ENCODE measurements at places on chromosomes 5 and 9.
A peak's percentile ranks its signal among the peaks of the same experiment; 100 is the strongest.

DNA sequence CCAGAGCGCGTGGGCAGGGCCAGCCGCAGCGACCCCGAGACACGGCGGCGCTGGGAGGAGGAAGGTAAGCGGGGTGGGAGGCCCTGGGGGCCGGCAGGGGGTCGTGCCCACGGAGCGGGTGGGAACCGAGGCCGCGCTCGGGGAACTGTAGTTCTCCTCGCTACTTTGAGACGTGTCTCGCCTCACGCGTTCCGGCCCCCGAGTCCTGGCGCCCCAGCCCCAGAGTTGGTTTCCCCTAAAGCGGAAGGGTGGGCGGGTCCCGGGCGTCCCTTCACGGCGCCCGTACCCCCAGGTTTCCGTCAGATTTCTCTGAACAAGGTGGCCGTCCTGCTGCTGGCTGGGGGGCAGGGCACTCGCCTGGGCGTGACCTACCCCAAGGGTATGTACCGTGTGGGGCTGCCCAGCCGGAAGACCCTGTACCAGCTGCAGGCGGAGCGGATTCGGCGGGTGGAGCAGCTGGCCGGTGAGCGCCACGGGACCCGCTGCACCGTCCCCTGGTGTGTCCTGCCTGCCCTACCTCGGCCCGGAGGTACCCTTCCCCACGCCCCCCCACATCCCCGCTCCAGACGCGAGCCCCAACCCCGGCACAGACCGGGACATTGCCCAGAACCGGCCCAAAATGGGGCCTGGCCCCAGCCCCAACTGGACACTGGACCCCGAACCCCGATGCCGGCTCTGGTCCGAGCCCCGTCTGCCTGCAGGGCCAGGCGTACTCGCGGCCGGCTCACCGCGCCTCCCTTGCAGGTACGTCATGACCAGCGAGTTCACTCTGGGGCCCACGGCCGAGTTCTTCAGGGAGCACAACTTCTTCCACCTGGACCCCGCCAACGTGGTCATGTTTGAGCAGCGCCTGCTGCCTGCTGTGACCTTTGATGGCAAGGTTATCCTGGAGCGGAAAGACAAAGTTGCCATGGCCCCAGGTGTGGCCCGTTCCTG, 709 bp downstream of the UAP1L1 start:
- no peak for DNase-seq

GRCh38 chr5:96125231-96125891, 163.7 kb upstream of the ELL2 start:
- DNase-seq: peak; percentile 24

- no peak for DNase-seq
Measured at GRCh38 chr9:117268847-117269446, 145.9 kb downstream of the ASTN2 start.

DNA sequence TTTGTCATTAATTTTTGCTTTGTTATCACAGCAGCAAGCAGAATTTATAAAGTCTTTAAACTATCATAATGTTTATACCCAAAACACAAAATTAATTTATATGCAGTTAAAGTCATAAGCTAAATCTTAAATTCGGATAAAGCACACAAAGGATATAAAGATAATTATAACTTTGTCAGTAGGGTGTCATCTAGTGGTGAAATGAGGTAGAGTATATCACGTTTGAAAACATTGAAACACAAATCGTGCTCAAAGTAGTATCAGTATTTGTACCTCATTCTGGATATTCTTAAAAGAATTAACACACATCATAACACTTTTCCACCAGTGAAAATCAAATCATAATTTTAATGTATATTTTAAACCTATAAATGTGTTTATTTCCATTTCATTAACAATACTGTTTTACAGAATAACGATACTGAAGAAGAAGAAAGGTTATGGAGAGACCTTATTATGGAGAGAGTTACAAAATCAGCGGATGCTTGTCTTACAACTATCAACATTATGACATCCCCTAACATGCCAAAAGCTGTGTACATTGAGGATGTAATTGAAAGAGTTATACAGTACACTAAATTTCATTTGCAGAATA, 129.5 kb downstream of the NIPBL start:
- DNase-seq: peak; percentile 35

GRCh38 chr5:151556806-151557205, 34.3 kb downstream of the FAT2 start:
- no peak for DNase-seq

DNA sequence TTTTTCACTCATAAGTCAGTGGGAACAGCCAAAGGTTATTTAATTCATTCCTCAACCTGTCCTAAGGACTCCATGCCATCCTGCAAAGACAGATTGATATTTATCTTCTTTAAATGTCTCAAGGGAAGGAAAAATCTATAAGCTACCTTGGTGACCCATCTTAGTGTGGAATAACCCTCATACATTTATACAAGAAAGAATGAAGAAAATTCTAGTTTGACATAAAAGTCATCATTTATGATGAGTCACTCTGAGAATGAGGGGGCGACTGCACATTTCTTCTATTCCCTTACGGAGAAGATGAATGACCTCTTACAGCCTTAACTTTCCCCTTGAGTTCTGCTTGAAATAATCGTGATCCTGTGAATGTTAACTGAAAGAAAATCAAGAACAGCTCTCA, 26.8 kb upstream of the NUDT12 start:
- DNase-seq: peak; percentile 15

- no peak for DNase-seq
Measured at GRCh38 chr5:171997011-171997410, 9.4 kb downstream of the FBXW11 start.

- no peak for DNase-seq
Measured at GRCh38 chr9:23496489-23497136, 329.4 kb downstream of the ELAVL2 start.

GRCh38 chr5:135916638-135917263, 21.1 kb upstream of the IL9 start:
- no peak for DNase-seq

- DNase-seq: peak; percentile 82
Measured at GRCh38 chr9:37963936-37964739, 60.2 kb upstream of the SLC25A51 start.

DNA sequence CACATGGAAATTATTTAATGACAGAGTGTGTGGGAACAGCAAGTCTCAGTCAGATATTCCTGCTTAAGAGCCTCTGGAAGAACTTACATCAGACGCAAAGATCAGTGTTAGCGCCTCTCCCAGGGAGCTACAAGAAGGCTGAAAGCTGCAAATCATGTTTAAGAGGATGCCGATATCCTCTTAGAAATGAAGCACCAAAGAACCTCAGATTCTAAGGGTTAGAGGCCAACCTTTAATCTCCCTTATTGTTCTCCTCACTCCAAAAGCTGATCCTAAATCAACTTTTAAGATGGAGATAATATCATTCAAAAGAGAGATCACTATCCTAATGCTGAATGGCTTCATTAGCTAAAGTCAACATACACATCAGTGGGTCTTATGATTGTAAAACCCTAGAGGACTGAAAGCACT, 160.6 kb downstream of the NFIB start:
- DNase-seq: peak; percentile 9

DNA sequence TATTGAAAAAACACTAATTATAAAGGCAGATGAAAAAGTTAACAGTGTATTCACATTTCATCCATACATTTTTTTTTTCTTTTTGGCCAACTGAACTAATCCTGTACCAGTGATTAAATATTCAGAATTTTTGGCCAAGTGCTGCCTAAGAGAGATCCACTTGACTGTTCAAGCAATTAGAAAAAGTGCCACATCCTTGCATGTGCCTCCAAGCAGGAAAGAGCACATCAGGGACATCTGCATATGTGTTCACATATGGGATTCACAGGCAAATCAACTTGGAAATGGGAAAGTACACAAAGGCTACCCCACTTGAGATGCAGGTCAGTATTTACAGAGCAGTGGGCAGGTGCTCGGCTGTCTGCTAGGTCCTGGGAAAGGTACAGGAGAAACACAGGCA, 163.3 kb upstream of the LHFPL2 start:
- no peak for DNase-seq

DNA sequence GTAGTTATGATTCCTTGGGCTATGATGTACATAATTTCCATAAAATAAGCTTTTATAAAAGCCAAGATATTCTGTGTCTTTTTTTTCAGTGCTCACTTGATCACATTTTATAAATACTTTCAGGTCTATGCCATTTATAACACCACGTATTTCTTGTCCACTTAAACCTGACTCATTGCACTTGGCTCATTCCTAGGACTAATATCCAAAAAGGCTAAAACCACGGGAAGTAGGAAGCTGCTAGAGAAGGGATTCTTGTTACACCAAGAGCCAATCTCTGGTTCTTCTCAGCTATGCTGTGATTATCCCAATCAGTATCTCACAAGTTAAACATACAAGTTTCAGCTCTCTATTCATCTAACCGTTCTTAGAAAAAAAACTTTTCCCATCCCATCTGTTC, 80.4 kb upstream of the CDH6 start:
- peak; percentile 63 for DNase-seq

GRCh38 chr5:153157156-153157555, 333.3 kb upstream of the GRIA1 start:
- DNase-seq: peak; percentile 12

- DNase-seq: no peak
Measured at GRCh38 chr9:98235126-98235525, 20.3 kb downstream of the TBC1D2 start.

DNA sequence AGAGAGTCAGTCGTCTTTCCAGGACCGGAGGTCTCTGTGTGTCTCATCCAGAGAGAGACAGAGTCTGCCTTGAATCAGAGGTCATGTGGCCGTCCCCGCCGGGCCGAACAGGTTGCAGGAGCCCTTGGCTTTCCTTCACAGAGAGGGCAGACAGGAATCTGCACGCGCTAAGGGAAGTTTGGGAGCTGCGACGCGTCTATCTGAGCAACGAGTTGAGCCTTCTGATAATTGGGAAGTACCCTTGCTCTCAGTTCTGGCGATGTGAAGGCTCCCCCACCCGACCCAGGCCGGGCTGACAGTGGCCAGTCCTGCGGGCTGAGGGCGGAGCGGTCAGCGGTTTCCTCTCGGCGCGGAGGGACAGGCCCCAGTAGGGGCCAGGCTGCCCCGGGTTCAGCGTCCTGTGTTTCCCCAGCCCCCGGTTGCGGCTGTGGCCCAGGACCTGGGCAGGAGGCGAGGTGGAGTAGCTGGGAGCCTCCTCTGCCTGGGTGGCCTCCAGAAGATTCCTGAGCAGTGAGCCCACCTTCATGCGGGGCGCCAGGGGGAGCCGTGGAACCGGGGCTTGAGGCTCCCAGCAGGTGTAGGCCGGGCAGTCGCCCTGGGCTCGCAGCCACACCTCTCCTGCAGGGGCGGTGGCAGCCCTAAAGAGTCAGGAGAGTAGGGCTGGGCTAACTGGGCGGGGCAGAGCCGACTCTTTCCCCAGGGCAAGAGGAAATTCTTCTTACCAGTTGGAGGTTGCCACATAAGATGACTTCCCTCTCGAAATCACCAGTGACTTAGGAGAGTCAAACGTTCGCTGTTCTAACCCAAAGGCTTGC, 13.9 kb downstream of the NR2F1 start:
- no peak for DNase-seq

GRCh38 chr5:81848362-81848880, 97.5 kb upstream of the SSBP2 start:
- DNase-seq: no peak

GRCh38 chr5:179149278-179149677, 89.1 kb downstream of the ZNF354C start:
- no peak for DNase-seq

DNA sequence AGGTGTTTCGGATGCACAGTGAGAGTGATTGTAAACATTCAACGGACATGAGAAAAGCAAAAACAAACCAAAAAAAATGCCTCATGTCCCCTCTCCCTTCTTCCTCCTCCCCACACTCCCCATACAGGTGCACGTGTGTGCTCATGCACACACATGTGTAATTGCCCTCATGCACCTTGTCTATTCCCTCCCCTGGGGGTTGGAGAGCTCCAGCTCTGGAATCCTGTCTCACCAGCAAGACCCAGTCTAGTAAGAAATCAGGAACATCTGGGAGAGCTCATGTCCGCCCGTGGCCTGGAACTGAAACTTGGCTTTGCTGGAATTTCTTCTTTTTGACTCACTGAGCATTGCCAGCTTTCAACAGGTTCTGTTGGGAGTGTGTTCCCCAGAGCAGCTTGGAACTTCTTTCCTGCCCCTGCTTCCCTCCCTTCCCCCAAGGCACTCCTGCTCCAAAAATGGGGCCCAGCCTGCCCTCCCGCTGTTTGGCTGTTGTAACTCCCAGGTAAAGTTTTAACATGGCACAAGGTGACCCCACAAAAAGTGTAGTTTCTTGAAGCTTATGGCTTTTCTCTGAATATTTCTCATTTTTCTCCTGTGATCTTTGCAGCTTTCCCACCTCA, 190.1 kb downstream of the NR3C1 start:
- peak; percentile 63 for DNase-seq

GRCh38 chr9:130120832-130121231, 51.4 kb upstream of the NCS1 start:
- DNase-seq: no peak

DNA sequence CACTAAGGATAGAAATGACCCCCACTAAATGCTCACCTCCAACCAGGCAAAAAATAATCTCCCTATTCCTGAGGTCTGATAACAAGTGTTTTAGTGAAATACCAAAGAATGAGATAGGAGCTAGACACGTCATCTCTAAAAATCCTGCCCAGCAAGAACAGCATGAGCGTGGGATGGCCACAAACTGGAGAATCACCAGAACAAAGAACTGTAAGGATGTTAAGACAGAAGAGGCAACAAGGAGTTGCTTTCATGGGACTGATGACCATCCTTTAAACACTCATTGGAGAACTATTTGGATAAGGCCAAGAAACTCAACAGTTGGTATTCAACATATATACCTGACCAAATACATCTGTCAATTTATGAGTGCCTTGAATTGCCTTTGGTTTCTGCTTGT, 113.7 kb downstream of the RASEF start:
- no peak for DNase-seq

GRCh38 chr5:1493941-1494340, 29.8 kb downstream of the LPCAT1 start:
- no peak for DNase-seq

GRCh38 chr5:142078221-142078620, 30.4 kb upstream of the NDFIP1 start:
- DNase-seq: no peak

DNA sequence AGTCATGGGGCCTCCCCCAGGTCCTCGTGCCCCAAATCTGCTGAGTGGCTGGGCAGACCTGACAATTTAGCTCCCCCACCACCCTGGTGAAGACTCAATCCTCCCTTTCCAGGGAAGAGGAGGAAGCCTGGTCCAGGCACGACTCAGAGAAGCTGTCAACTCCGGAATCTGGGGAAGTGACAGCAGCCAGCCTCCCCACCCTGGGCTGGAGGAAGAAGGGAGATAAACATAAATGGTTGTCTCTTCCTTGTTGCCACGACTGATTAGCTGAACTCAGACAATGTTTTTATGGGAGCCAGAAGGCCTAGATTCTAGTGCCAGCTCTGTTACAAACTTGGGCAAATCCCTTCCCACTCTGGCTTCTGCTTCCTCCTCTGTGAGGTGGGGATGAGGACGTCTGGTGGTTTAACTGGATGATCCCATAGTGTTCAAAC, 15.4 kb downstream of the CCDC69 start:
- DNase-seq: no peak

DNA sequence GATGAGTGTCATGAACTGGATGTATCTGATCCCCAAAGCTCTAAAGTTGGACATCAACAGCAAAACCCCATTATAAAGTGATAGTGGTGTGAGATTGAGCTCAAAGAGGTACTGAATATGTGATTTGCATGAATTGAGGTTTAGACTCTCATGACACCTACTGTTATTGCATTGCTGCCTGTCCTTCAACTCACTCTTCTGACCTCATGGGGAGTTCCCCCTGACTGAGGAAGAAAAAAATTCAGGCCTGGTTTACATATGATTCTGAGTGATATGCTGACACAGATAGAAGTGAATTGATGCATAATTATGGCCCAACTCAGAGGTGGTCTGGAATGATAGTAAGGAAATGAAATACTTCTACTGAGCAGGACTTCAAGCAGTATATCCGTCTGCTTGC, 76.2 kb upstream of the CHD1 start:
- no peak for DNase-seq

Measured in GM03348 (cell line).